Transverse colon (tissue), 4 donors: ENCODE measurements at places on chromosomes 16 and 17. TPM values are rescaled to one million over a fixed set of nuclear protein-coding genes. Genes with fewer than 3 reads are reported as not detected.

- no peaks in the 10 kb centered on the region for H3K27me3 ChIP-seq
- DNase-seq, result peak; percentile 88
- no peak overlapping the region for H3K27ac ChIP-seq
- H3K4me1 ChIP-seq, result peaks cover 7% of the 10 kb centered on the region
- H3K4me3 ChIP-seq, result no peak overlapping the region
- H3K36me3 ChIP-seq, result no peaks in the 10 kb centered on the region
Observed at GRCh38 chr17:82781894-82782274, 30.0 kb downstream of the TBCD start.

DNA sequence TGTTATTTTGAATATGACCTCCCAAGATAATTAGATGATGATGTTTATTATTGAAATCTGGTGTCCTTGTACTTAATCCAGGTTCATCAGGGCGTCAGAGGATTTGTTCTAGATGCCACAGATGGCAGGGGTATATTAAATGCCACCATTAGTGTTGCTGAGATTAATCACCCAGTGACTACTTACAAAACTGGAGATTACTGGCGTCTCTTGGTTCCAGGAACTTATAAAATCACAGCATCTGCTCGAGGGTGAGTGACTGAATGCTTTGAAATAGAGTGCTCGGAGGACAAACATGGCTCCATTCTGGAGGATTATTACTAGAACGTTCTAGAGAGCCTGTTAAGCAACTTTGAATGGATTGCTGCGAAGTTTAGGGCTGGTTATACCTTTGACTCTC, 33.5 kb upstream of the GOSR1 start:
- no peak overlapping the region for H3K4me3 ChIP-seq
- no peak for DNase-seq
- no peaks in the 10 kb centered on the region for H3K27me3 ChIP-seq
- H3K4me1 ChIP-seq, result no peaks in the 10 kb centered on the region
- peaks cover 17% of the 10 kb centered on the region for H3K36me3 ChIP-seq

DNA sequence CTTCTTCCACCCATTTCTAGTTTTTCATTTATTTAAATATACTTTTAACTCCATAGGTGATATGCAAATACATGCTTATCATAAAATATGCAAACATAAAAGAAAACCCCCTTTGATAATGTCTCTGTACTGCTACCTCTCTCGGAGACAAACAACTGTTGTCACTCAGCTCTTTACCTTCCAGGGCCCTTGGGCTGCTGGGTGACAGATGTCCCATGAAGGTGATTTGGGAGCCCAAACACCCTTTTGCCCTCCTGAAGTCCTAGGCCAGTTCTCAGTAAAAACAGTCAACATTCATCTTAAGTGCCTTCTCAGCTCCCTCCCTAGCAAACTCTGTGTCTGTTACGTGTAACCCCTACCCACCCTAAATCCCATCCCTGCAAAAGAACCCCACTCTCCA, 37.5 kb downstream of the CHD9 start:
- no peak overlapping the region for H3K4me3 ChIP-seq
- no peaks in the 10 kb centered on the region for H3K27me3 ChIP-seq
- peaks cover 45% of the 10 kb centered on the region for H3K4me1 ChIP-seq
- DNase-seq, result no peak

The C17orf100 gene
- 1.4 TPM for total RNA-seq

The BCO1 gene
- 2.9 TPM for total RNA-seq

- H3K4me3 ChIP-seq, result no peak overlapping the region
- no peaks in the 10 kb centered on the region for H3K36me3 ChIP-seq
- DNase-seq, result no peak
- no peaks in the 10 kb centered on the region for H3K4me1 ChIP-seq
- H3K27me3 ChIP-seq, result peaks cover 22% of the 10 kb centered on the region
Observed at GRCh38 chr16:58472827-58473226, 27.1 kb upstream of the NDRG4 start.

The IRX6 gene
- total RNA-seq, result not detected

DNA sequence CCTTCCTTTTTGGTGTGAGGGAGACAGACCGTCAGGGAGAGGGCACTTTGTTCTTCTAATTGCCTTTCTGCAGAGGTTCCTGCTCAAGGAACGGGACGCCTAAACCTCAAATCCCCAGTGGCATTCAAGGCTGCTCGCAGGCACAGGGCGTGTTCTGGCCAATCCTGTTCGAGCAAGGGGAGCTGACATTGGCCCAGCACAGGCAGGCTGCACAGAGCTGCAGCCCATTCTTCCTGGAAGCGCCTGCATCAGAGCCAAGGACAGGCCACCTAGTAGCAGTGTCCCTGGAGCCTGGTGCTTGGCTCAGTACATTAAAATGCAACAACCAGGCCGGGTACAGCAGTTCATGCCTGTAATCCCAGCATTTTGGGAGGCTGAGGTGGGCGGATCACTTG, 72.2 kb upstream of the CREBBP start:
- H3K4me1 ChIP-seq, result peaks cover 17% of the 10 kb centered on the region
- H3K36me3 ChIP-seq, result no peaks in the 10 kb centered on the region
- peak; percentile 21 for DNase-seq
- no peak overlapping the region for H3K4me3 ChIP-seq

DNA sequence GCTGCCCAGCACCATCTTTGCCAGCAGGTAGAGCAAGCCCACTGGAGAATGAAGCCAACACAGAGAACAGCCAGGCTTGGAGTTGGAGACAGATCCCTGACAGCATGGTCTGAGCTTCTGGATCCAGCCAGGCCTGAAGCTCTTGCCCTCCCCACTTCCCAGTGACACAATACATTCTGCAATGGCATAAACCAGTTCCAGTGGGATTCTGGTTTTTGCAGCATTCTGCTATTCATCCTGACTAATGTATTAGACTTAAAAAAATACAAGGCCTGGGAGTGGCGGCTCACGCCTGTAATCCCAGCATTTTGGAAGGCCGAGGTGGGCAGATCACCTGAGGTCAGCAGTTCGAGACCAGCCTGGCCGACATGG, 40.6 kb upstream of the LITAF start:
- H3K27me3 ChIP-seq, result no peaks in the 10 kb centered on the region
- H3K27ac ChIP-seq, result peak overlapping the region; percentile 68
- DNase-seq, result no peak
- H3K36me3 ChIP-seq, result no peaks in the 10 kb centered on the region

DNA sequence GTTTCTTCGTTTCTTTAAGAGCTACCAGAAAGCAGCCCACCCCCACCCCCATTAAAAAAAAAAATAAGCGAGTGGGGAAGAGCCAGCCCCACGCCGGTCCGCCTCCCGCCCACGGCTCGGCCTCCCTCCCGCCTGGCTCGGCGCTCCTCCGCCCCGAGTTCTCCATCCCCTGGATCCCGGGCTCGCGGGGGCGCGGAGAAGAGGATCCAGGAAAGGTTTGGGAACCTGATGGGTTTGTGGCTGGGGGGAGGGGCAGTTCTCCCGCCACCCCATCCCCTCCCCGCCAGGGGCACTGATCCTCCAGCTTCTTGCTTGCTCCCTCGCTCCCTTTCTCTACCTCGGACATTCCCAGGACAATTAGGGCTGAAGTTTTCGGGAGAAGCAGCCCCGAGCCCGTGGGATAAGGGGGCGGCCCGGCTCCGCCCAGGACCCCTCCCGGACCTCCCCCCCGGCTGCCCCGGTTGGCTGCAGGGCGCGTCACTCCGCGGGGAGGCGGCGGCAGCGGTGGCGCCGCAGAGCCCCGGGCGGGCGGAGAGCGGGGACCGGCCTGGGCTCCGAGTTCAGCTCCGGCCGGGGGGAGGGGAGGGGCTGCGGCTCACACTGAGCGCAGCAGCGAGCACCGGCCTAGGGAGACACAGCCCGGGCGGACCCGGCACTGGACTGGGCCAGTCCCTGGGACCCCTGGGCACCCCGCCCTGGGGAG, 1.0 kb upstream of the SALL1 start:
- H3K27ac ChIP-seq, result peak overlapping the region; percentile 74
- peak; percentile 33 for DNase-seq
- peaks cover 19% of the 10 kb centered on the region for H3K4me1 ChIP-seq
- H3K36me3 ChIP-seq, result no peaks in the 10 kb centered on the region
- H3K4me3 ChIP-seq, result peak overlapping the region; percentile 23
- H3K27me3 ChIP-seq, result peaks cover 99% of the 10 kb centered on the region

- DNase-seq, result no peak
- H3K27me3 ChIP-seq, result no peaks in the 10 kb centered on the region
- H3K27ac ChIP-seq, result no peak overlapping the region
Observed at GRCh38 chr17:37109731-37110710, 161.3 kb downstream of the AATF start.

DNA sequence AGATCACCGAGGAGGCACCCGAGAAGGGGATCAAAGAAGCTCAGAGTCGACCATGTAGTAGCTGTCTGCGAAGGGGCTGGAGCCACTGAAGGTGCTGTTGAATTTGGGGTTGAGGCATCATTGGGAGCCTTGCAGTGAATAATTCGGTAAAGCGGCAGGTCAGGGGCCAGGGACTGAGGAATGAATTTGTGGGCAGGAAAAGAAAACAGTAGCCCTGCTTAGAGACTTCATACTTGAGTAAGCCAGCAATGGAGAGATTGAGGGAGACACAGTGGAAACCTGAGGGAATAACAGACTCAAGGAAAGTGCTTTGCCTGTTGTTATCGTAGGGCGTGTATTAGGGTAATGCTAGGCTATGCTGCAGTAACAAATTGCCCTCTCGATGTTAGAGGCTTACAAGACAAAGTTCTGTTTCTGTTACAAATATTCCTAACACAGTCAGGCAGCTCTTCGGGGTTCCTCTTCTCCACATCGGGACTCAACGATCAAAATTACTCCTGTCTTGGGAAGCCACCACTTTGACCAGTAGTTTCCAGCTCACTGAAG, 13.4 kb upstream of the HERPUD1 start:
- no peak overlapping the region for H3K27ac ChIP-seq
- H3K4me3 ChIP-seq, result no peak overlapping the region
- no peak for DNase-seq

DNA sequence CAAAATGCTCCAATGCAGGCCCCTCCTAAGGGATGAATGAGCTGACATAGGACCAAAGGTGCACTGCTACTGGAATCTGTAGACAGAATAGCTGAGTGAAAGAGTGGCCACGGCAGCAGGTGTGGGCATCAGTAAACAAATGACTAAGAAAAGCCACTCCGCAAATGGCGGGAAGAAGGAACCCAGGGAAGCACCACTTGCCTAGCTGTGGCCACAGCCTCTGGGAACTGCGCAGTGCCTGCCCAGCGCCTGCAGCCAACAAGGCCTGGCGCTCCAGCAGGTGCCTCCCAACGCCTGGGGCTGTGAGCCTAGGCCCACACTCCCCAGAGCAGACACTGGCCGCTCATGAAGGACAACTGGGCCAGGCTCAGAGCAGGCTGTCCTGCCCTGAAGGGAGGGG, 11.8 kb downstream of the PEMT start:
- no peaks in the 10 kb centered on the region for H3K36me3 ChIP-seq
- no peaks in the 10 kb centered on the region for H3K4me1 ChIP-seq
- no peak overlapping the region for H3K27ac ChIP-seq
- no peaks in the 10 kb centered on the region for H3K27me3 ChIP-seq

The DNAH9 gene
- 0.79 TPM for total RNA-seq

DNA sequence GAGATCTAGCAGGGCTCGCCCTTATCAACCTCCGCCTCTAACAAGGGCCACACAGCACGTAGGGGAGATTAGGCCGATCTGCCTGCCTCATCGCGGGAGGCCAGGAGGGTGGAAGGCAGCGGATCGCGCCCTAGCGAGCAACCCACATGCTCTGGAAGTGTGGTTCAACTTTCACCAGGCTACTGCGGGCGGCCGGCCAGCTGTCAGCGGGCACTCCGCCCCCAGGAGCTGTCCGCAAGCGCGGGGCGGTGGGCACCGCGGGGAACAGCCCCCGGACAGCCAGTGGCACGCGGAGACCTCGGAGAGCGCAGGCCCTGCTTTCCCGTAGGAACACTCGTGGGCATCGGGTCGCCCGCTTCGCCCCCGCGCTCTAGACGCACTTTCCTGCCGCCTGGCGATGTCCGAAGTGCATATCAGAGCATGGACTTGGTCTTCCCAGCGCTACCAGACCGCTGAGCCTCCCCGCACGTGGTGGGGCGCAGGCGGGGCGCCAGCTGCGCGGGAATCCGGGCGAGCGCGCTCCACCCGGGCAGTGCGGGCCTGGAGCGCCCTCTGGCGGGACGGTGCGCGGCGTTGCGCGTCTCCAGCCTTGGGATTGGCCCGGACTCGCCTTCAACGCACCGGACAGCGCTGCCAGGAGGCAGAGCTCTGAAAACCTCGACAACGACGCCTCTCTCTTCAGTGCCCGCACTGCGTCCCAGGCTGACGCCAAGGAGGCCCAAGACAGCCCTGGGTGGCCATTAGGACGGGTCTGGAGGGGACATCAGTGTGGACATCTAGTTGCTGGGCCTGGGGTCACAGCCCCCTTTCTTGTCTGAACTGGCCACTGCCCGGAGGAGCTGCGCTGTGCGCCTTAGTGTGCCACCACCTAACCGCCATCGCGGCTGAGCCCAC, 3.6 kb upstream of the ZNHIT3 start:
- peaks cover 11% of the 10 kb centered on the region for H3K4me1 ChIP-seq
- no peaks in the 10 kb centered on the region for H3K36me3 ChIP-seq
- peak; percentile 87 for DNase-seq
- no peak overlapping the region for H3K27ac ChIP-seq
- H3K27me3 ChIP-seq, result peaks cover 26% of the 10 kb centered on the region
- peak overlapping the region; percentile 41 for H3K4me3 ChIP-seq

The CCDC200 gene
- total RNA-seq, result not detected

The UNC45B gene
- not detected for total RNA-seq

The KCNH4 gene
- not detected for total RNA-seq

The KRTAP9-9 gene
- not detected for total RNA-seq

- H3K27me3 ChIP-seq, result no peaks in the 10 kb centered on the region
- no peak for DNase-seq
- no peak overlapping the region for H3K4me3 ChIP-seq
- no peaks in the 10 kb centered on the region for H3K36me3 ChIP-seq
Observed at GRCh38 chr16:56048425-56049105, 142.7 kb upstream of the GNAO1 start.
